NCI-H187 (cell line): ENCODE measurements at places on chromosomes 2 and 18.

DNA sequence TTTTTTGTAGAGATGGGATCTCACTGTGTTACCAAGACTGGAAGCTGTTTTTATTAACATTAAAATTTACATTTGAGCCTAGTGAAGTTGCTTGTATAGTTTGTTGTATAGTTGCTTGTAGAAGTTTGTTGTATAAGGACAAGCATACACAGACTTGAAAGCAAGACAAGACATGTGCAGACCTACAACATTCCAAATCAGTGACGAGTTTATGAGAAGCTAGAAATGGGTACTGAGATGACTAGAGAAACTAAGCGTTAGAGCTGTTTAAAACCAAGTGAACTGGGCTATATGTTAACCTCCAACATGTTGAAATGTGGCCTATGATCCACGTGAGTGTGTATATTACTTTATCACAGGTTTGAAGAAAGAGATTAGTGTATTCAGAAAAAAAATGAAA lies 39.1 kb downstream of the ABCB11 start:
- DNase-seq = no peak

DNA sequence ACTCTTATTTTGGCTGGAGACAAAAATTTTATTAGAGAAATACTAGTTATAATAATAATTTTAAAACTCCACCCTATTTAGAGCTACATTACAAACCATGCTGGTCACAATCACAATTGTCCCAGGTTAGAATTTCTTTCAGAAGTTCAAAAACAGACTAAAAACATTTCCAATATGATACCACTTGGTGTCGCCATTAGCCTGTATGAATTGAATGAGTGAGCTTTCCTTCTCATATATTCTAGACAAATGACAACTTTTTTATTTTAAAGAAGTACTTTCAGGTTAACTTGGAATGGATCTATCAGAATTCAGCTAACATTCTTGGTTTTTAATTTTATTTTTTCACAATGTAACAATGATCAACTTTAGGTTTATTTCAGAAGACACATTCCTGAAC lies 48.0 kb downstream of the SERPINB8 start:
- DNase-seq = no peak

- DNase-seq = no peak
Observed at GRCh38 chr18:26425148-26425531, 123.2 kb downstream of the KCTD1 start.

- no peak for DNase-seq
Observed at GRCh38 chr2:51335087-51336058, 303.4 kb upstream of the NRXN1 start.

DNA sequence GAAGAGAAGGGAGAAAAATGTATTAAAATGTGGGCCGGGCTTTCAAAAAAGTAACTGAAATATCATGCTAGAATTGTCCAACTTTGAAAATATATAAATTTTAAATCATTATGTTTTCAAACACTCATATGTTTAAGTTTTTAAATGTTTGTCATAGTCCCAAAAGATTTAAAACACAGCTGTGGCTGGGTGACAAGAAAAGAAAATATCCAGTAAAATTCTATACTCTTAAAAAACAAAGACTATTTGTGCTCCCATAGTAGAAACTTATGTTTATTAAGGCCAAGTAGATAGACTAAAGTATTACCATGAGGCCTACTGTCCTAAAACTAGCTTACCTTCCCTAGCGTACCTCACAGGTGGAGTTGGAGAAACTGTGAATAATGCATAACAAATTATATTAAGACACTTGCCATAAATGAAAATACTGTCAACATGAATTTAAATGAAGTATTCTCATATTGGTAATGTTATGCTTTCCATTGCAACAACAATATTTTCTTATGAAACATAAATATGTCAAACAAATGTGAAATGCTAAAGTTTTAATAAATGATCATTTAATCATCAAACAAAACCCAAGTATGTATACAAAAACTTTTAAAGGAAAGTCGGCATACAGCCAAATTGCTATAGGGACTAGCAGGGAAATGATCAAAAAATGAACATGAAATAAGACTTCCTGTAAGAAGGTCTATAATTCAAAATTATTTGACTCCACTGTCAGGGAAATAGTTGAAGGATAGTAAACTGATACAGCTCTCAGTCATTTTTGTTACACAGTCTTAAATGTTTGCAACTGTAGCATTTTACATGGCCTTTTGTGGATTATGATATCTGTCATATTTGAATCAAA lies 13.4 kb downstream of the MEIS1 start:
- no peak for DNase-seq

- no peak for DNase-seq
Observed at GRCh38 chr2:101500180-101500579, 25.3 kb upstream of the RFX8 start.

- no peak for DNase-seq
Observed at GRCh38 chr2:206193671-206194357, 34.1 kb downstream of the EEF1B2 start.

DNA sequence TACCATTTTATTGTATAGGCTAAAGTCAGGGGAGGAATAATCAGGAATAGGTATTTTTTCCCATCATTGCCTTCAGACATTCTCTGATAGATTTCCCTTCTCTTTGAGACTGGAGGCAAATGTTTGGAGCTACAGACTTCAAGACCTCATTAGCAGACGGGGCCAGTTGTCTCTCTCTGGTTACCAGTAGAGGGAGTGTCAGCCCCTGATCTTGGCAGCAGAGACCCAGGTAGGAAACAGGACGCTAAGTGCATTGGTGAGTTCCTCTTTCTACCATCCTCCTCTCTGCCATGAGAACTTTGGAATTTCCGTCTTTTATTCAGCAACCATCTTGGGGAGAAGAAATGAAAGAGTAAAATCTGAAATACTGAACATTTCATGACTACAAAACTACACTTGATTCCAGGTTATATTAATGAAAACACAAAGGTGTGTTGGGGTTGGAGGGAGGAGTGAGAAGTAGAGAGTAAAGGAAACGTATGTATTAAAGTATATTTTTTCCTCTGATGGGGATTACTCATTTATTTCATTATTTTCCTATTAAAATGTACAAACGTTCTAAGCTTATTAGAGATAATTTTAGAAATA lies 186.2 kb upstream of the GCFC2 start:
- no peak for DNase-seq

DNA sequence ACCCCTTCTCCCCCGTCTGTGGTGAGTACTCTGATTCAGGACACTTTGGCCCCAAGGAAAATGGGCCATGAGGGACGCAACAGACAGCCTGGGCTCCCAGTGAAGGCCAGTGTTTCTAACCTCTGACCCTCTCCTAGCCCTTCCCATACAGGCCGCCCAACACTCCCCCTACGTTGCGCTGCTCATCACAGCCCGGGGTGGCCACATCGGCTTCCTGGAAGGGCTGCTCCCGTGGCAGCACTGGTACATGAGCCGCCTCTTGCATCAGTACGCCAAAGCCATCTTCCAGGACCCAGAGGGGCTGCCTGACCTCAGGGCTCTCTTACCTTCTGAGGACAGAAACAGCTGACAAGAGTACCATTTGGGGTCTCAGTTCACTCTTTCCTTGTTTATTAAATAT lies 4.0 kb downstream of the PREB start:
- DNase-seq = no peak

- DNase-seq = no peak
Observed at GRCh38 chr2:166969486-166969885, 81.2 kb downstream of the XIRP2 start.

- DNase-seq = no peak
Observed at GRCh38 chr2:166376488-166376828, 714 bp upstream of the SCN9A start.
